ENCODE measurements at places on chromosomes 7 and 10. TPM values are rescaled to one million over a fixed set of nuclear protein-coding genes. Genes with fewer than 3 reads are reported as not detected.

The LIPK gene
- polyA plus RNA-seq, result not detected

The CACNA2D1 gene
- polyA plus RNA-seq, result 33.9 TPM

The ECHS1 gene
- polyA plus RNA-seq, result 128 TPM

The VWA2 gene
- polyA plus RNA-seq, result 2.3 TPM

The LRRTM3 gene
- polyA plus RNA-seq, result 5.7 TPM

The NANOS1 gene
- 4.3 TPM for polyA plus RNA-seq

The CUBN gene
- 276 TPM for polyA plus RNA-seq

The MDFIC gene
- 30.6 TPM for polyA plus RNA-seq

The TEX36 gene
- not detected for polyA plus RNA-seq

The VPS37D gene
- 9.4 TPM for polyA plus RNA-seq

The BAMBI gene
- polyA plus RNA-seq, result 45.1 TPM

The CUZD1 gene
- 2.1 TPM for polyA plus RNA-seq

The EN2 gene
- polyA plus RNA-seq, result 0.03 TPM

GRCh38 chr7:2863461-2864066 is 19.5 kb upstream of the GNA12 start:
- DNase-seq, result no peak

- DNase-seq, result no peak
Measured at GRCh38 chr7:157124690-157125089, 14.0 kb upstream of the UBE3C start.

GRCh38 chr7:106538638-106539037 is 122.3 kb downstream of the CCDC71L start:
- DNase-seq, result no peak

GRCh38 chr7:87156709-87157108 is 4.5 kb downstream of the DMTF1 start:
- DNase-seq, result no peak

GRCh38 chr7:87129332-87129731 is 22.9 kb upstream of the DMTF1 start:
- DNase-seq, result no peak

DNA sequence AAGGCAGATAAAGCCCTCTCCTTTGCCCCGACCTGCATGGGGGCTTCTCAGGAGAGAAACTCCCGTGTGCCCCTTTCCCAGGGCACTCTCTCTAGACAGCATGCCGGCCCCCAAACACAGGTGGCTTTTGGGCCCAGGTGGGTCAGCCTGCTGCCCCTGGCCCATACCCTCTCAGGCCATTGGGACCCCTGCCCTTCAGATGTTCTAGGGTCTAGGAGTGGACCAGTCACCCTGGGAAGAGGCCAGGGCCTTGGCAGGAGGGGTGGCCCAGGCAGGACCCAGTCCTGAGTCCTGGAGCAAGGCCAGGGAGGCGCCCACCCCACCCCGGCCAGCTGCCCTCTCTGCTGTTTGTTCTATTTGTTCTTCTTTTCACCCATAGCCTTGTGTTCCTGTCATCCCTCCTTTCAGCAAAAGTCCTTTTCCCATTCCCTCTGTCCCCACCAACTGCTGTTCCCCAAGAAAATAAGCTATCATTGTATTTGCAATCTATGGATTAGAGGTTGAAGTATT is 9.3 kb upstream of the SEC24C start:
- no peak for DNase-seq

- DNase-seq, result no peak
Measured at GRCh38 chr10:6045314-6045848, 16.8 kb downstream of the IL2RA start.

GRCh38 chr10:127983344-127984100 is 76.6 kb downstream of the PTPRE start:
- DNase-seq, result no peak

- no peak for DNase-seq
Measured at GRCh38 chr10:15472008-15472407, 100.9 kb upstream of the FAM171A1 start.

GRCh38 chr7:85883-86515 is 106.4 kb upstream of the FAM20C start:
- no peak for DNase-seq

DNA sequence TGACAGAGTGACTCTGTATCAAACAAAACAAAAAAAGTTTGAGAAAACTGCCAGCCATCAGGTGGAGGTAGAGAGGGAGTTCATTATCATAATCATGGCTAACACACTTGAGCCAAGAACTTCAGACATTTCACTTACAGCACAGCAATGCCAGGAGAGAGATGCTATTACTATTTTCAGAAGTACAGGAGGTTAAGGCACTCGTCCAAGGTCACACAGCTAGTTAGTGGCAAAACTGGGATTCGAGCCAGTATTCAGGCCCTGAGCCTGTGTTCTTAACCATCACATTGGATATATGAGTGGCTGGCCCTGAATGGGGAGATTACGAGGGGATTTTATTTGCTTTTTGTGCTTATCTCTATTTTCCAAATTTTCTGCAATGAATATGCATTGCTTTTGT is 24.8 kb upstream of the UNC5B start:
- no peak for DNase-seq

DNA sequence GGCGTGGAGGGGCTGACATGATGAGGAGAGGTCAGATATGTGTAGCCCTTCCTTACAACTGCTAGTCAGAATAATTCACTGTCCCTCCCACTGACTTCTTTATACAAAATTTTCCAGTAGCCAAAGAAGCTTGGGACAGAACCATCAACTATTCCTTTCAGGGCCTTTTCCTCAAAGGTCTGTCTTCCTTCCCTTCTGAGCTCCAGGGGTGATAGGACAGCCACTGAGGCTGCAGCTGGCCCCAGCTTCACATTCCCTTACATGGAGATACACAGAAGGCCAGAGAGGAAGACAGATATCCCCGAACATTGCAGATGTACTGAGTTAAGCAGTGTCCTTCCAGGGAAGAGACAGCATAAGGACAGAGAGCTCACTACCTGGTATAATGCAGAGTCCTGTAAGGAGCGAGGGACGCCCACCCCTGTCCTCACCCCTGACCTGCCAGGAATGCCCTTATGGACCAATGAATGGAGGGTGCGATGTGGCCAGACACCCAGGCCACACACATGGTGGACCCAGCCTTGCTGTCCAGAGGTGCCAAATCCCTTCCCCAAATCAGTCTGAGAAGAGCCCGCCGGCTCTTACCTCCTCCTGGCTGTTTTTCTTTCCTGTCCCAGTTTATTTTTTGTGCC is 754.7 kb downstream of the GRID1 start:
- no peak for DNase-seq

DNA sequence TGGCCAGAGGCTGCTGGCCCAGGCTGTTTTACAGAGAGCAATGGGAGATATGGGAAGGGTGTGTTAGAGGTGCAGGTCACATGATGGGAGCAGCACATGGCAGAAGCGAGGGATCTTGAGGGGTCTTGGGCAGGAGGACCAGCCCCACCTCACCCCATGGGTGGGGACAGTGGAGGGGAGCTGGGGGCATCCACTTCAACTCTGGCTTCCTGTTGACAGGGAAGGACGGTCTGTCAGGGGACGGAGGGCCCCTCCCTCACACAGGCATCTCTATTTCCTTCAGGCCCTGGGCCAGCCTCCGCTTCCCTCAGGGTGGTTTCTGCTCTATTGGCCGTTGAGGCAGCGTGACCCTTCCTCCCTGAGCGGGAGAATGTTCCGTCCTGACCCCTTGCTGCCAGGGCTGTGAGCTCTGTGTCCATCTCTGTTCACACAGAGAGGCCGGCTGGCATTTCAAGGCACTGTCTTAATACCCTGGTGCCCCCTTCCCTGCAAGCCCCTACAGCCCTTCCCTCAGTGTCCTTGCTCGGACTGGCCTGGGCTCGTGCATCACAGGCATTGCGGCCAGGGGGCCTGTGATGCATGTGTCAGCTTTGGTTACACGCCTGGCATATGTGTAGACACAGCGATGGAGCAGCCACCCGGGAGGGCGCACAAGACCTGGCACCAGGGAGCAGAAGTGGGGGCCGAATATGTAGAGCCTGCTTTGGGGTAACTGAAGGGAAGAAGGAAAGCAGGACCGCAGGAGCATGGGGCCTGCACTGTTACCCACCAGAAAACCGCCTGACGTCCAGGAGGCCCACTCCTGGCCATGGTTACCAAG is 31.8 kb downstream of the RAMP3 start:
- DNase-seq, result no peak

DNA sequence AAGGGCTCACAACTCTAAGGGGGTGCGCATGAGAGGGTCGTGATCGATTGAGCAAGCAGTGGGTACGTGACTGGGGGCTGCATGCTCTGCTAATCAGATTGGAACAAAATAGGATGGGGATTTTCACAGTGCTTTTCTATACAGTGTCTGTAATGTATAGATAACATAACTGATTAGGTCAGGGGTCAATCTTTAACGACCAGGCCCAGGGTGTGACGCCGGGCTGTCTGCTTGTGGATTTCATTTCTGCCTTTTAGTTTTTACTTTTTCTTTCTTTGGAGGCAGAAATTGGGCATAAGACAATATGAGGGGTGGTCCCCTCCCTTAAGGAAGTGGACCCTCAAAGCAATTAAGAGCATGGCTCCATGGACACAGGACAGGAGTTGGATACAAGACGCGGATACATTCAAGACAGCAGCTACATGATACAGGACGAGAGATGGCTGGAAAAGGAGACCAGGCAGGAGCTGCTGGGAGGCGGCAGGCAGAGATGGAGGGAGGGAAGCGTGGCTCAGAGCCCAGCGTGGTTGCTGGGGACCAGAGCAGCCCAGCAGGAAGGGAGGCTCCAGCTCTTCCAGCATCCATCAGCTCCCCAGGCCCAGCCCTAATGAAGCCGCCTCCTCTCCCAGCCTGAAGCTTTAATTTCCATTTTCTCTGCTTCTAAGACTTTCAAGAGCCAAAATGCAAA is 31.6 kb downstream of the GSDME start:
- DNase-seq, result no peak

DNA sequence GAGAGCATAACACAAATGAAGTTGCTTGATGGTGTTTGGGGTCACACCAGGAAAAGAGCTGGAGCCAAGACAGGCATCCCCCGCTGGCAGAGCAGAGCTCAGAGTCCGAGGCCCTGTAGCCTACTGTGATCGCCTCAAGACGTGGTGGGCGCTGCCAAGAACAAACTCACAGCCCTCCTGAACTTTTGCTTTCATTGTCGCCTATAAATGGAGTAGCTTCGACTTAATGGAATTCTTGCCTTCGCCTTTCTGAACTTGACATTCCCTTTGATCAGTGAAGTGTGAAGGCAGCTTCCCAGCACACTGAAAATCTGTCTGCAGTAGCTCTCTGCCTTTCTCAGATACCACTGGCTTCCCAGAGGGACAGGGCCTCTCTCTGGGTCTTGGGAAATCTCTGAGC is 21.3 kb downstream of the CPXM2 start:
- peak; percentile 89 for DNase-seq

DNA sequence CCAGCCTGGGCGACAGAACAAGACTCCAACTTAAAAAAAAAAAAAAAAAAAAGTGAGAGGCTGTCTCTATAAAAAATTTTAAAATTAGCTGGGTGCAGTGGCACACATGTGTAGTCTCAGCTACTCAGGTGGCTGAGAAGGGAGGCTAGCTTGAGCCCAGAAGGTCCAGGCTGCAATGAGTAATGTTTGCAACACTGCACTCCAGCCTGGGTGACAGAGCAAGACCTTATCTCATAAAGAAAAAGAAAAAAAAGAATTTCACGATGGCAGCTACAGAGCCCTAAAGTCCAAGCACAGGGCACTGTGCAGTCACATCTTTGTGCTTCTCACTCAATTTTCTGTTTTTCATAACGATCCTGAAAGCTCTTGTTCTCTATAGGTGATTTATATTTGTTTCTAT is 209.5 kb upstream of the KCTD7 start:
- DNase-seq, result no peak

- no peak for DNase-seq
Measured at GRCh38 chr10:8238986-8239385, 184.5 kb downstream of the GATA3 start.

- DNase-seq, result no peak
Measured at GRCh38 chr7:98753989-98754479, 115.8 kb downstream of the TMEM130 start.

DNA sequence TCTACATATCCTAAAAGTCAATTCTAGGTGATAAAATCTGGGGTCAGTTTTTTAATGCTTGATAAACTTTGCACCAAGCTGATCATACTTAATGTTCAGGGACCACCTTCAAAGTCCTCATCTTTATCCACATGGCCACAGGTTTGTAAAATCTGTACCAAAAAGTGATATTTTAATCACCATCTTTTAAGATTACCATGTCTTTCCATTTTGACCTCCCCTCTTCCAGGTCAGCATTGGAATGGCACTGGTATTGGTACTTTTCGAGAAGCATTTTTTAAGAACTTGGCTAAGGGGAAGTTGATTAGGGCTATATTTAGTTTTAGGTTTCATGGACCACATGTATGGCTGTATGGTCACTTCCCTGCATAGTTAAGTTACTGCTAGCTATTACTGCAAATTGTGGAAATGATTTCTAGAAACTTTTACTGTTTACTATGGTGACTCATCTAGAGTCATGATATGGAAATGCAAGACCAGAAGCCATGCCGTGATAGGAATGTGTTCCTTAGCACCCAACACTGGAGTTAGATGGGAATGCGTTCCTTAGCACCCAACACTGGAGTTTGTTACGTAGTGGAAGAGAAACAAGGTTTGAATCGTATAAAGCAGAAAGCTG is 50.8 kb upstream of the ABLIM1 start:
- no peak for DNase-seq

DNA sequence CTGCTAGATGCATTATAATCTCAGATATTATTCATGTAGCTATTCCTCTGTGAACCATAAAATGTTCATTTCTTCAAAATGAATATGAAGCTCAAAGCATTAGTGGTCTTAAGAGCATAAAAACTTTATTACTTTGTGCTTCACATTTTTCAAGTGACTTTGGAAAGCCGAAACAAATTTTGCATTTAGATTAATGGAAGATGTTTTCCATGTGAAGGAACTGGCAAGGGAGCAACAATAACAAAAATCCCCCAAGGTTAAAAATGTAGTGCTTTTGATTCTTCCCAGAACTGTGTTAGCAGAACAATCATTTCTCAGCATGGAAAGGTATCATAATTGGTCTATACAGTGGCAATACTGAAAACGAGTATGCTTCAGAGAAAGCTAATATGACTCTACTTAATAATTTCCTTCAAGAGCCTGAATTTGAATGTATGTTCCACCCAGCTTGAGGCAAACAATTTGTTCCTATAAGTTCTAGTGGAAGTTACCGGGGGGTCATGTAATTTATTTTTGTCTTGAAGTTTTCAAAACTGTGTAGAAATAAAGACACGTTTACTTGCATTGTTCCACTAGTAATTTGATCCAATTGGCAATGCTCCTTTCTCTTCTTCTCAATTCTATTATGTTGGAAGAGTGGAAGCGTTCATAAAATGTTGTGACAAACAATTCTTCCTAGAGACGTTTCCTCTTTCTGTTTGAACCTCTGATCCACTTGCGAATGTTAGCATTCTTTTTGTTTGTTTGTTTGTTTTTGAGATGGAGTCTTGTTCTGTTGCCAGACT is 665.4 kb downstream of the AUTS2 start:
- DNase-seq, result no peak

GRCh38 chr10:51188008-51188407 is 113.7 kb downstream of the PRKG1 start:
- no peak for DNase-seq

- no peak for DNase-seq
Measured at GRCh38 chr10:114902151-114902550, 35.8 kb upstream of the TRUB1 start.

DNA sequence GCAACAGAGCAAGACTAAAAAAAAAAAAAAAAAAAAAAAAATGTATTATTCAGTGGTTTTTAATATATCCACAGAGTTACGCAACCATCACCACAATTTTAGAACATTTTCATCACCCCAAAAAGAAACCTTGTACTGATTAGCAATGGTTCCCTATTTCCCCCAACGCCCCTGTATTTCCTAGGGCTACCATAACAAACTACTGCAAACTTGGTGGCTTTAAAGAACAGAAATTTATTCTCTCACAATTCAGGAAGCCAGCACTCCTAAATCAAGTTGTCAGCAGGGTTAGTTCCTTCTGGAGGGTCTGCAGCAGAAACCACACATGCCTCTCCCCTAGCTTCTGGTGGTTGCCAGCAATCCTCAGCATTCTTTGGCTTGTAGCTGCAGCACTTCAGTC is 5.9 kb upstream of the NUP42 start:
- no peak for DNase-seq

Data from left kidney (tissue), 8 donors.